Ammon's horn (tissue), 1 donor: ENCODE measurements at places on chromosomes 5 and 9.

GRCh38 chr9:120937596-120937995 is 11.0 kb upstream of the TRAF1 start:
- no peak for DNase-seq

GRCh38 chr9:99745085-99745484 is 76.6 kb upstream of the NR4A3 start:
- no peak for DNase-seq

- DNase-seq: no peak
Observed at GRCh38 chr5:38613490-38613889, 57.0 kb upstream of the LIFR start.

- no peak for DNase-seq
Observed at GRCh38 chr5:118447350-118447749, 541.0 kb downstream of the DTWD2 start.

DNA sequence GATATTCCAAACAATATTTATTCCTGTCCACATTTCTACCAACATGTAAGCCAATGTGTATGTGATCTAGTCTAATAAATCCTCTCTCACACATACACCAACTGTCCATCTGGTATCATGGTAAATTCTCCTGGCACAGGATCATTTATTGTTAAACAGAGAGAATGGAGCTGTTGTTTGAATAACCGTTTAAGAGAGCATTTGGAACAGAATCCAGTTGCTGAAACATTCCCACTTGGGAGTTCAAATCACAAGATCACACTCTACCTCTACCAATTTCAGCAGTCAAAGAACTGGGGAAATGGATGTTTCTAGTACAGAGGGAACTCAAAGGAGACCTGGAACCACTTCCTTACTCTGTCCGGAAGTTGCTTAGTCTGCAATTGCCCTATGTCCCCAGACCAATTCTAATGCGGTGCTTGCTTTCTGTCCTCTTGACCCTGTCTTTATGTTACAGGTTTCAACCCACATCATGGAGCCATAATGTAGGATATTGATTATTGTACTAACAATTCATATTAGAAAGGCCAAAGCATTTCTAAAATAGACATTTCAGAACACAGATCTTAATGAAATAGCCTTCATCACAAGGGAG is 488.4 kb downstream of the SEMA5A start:
- peak; percentile 58 for DNase-seq

DNA sequence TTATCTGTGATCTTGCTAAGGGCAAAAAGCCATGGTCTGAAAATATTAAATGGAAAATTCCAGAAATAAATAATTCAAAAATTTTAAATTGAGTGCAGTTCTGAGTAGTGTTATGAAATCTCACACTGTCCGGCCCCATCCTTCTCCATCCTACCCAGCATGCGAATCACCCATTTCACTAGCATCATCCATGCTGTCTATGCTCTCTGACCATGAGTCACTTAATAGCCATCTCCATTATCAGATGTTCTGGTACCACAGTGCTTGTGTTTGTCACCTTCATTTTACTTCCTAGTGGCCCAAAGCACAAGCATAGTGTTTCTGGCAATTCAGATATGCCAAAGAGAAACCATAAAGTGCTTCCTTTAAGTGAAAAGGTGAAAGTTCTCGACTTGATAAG is 63.3 kb upstream of the SMC5 start:
- no peak for DNase-seq

DNA sequence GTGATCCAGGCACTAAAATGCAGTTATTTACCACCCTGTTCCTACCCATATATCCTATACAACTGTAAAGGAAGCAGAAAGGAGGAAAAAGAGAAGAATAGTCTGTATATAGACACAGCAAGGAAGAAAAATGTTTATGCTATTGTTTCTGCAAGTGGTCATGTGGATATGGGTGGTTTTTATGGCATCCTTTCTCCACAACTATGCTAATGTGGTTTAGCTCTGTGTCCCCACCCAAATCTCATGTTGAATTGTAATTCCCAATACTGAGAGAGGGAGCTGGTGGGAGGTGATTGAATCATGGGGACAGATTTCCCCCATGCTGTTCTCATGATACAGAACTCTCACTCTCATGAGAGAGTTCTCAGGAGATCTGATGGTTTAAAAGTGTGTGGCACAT is 439.8 kb downstream of the ZSWIM6 start:
- no peak for DNase-seq

DNA sequence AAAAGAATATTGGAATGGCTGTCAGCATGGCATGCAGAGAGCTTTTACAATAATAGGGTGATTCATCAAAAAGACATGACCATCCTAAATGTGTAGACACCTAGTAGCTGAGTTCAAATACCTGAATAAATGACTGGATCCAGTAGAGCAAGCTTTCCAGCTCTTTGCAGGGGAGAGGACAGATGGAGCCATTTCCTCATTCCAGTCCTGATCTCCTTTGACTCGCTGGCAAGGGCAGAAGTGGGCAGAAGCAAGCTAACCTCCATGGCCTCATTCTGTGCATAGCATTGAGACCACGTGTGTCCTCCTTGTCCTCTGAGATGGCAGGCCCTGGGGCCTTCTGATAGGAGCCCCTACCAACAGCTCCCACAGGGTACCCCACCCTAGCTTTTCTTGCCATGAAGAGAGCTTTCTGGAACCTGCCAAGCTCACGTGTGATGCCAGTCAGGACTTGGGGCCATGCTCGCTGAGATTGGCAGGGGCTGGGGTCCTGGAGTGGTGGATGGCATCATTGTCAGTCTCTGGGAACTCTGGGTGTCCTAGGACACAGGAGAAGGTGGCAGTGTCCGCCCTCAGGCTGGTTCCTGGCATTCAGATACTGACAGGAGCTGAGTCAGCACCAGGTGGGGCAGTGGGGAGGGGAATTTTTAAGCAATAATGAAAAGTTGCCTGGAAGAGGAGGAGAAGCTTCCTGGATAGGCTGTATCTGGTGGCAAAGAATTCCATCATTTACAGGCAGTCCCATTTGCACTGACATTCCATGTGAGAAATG is 33.6 kb downstream of the WWC1 start:
- DNase-seq: no peak

DNA sequence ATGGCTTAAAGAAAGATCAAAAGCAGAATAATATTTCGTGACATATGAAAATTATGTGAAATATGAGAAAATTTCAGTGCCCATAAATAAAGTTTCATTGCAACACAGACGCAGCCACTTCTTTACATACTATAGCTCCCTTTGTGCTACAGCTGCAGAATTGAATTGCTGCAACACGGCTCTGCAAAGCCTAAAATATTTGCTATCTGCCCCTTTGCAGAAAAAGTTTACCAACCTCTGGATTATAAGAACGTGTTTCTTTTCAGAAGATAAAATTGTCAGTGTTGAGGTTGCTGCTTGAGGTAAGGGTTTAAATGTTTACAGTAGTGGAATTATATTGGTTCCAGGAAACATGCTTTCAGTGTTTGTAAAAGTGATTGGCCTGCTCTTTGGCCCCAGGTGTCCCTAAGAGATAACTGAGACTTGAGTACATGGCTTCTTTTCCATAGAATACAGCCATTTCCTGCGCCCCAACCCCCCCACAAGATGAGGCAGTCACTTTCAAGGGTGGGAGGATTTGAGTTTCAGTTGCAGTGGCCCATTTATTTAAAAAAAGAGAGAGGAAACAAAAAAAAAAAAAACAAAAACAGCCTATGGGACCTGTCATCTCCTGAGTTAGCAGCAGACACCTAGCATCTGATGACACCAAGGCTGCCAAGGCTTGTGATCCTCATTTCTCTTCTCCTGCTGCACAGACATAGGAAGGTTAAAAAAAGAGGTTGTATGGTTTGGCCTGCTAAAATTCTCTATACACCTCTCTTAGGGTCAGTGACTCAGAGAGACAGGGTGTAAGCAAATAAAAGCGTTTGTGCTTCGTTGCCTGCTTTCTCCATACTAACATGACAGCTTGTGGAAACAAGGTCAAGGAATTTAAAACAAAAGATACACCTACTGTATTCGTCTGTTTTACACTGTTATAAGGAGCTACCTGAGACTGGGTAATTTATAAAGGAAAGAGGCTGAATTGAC is 28.0 kb upstream of the HTR4 start:
- DNase-seq: no peak

GRCh38 chr5:35575578-35575977 is 42.1 kb upstream of the SPEF2 start:
- no peak for DNase-seq

DNA sequence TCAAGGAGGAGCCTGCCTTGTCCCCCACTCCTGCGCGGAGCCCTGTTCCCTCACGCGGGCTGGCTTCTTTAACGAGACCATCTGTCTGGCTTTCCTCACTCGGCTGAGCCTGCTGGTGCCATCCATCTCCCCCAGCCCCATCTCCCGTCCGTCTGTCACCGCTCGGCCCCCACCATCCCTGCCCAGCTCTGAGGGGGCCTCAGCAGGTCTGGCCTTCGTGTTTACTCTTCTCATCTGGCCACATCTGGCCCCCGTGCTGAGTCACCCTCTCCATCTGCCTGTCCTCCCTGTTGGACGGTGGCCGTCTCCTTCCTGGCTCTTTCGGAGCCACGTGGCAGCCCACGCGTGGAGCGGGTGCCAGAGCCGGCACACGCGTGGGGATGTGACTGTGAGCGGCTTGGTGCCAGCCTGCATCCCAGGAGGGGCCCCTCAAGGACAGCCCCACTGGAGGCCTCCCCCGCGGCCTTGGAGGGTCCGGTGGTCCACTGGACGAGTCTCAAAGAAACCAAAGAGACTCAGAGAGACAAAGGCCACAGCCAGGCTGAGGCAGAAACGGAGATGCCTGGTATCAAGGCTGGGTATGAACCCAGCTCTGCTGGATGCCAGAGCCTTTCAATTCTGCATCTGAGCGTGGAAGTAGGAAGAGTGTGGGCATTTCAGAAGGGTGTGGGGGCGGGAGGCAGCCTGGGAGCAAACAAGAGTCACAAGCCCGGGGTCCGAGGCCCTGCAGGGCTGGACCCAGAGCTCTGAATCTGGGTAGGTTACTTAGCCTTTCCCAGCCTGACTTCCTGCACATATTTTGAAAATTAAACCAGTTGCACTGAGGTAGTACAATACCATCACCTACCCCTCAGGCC is 76.7 kb upstream of the UNC5A start:
- DNase-seq: no peak

GRCh38 chr9:16450043-16450442 is 420.4 kb downstream of the BNC2 start:
- no peak for DNase-seq

- DNase-seq: no peak
Observed at GRCh38 chr9:37986001-37986400, 82.1 kb upstream of the SLC25A51 start.

DNA sequence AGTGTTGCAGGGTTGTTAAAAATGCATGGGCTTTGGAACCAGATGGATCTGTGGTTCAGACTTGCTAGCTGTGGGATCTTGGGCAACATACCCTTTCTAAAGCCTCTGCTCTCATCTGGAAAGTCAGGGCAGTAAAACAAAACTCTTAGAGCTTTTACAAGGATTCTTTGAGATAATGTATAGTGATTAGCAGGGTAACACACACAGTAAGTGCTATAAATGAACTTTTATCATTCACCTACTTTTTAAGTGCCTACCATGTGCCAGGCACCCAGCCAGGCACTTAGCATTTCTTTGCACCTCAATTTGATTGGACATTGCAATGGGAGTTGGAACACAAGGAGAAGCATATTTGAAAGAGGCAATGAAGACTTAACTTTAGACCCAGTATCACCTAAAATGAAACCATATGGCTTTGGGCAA is 208.6 kb upstream of the PAPPA start:
- no peak for DNase-seq

- no peak for DNase-seq
Observed at GRCh38 chr5:123598028-123598689, 86.2 kb downstream of the CSNK1G3 start.

GRCh38 chr5:173741729-173742431 is 125.4 kb upstream of the BOD1 start:
- no peak for DNase-seq

DNA sequence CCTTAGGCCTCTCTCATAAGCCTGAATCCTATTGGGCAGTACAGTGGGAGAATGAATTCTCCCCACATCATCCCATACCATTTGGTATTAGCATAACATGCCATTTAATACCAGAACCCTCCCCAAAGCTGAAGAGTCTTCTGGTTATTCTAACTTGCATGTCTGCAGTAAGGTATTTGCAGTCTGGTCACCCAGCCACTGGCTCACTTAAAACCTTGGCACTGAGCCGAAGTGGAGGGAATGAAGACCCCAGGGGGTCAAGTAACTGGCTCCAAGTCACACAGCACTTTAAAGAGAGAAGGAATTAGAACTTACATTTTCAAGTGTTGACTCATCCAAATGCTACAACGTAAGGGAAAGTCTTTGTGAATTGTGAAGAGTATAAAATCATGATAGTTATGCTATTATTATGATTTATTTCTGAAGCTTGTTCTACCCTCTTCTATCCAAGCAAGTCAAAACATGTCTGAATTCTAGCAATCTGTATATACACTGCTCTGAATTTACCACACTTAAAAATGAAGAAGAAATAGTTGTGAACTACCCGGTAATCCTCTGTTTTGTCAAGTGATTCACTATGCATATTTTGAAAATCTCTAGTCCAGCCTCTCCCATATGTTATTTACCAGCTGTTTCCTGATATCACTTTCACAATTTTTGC is 28.5 kb downstream of the GLRA1 start:
- no peak for DNase-seq

DNA sequence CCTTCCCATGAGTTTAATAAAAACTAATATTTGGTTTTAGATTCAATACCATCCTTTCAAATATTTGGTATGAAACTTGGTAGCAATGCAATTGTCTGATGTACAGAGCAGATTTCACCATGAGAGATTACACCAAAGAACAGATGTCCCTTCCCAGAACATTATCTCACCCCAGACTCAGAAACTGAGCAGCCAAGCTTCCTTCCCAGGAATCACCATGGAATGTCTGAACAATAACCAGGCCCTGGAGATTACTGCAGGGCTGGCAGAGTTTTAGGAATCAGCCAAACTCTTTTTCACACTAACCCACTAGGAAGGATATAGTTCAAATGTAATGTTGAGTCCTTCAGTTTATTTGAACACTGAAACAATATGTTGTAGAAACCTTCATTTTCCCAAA is 23.9 kb downstream of the CLTA start:
- no peak for DNase-seq

DNA sequence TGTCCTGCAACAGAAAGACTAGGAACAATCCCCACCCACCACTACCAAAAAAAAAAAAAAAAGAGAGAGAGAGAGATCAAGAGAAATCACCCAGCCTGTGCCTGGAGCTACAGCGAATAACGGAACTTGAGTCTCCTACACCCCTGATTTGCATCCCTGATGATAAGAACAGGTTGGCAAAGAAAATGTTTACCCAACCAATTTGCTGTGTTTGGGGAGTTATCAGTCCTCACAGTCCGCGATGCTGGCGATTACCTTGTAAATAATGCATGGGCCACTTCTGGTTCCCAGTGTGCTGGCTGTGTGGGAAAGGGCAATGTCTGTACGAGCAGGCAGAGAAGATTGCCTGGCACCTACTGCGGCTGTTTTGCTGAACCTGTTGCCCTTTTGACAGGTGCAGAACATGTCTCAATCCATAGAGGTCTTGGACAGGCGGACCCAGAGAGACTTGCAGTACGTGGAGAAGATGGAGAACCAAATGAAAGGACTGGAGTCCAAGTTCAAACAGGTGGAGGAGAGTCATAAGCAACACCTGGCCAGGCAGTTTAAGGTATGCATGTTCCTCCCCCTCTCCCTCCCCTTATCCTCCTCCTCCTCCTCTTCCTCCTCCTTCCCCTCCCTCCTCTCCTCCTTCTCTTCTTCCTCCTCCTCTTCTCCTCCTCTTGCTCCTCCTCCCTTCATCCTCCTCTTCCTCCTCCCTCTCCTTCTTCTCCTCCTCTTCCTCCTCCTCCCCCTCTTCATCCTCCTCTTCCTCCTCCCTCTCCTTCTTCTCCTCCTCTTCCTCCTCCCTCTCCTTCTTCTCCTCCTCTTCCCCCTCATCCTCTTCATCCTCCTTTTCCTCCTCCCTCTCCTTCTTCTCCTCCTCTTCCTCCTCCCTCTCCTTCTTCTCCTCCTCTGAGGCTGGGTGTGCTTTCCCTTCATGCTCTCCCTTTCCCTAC is 8.3 kb downstream of the OLFM1 start:
- no peak for DNase-seq
